ENCODE measurements at places on chromosomes 2 and 18. TPM values are rescaled to one million over a fixed set of nuclear protein-coding genes. Genes with fewer than 3 reads are reported as not detected.
A peak's percentile ranks its signal among the peaks of the same experiment; 100 is the strongest.

GRCh38 chr2:1045109-1045508 is 94.5 kb downstream of the SNTG2 start:
- H3K4me3 ChIP-seq: no peak overlapping the region
- H3K36me3 ChIP-seq: no peaks in the 10 kb centered on the region
- H3K4me1 ChIP-seq: no peaks in the 10 kb centered on the region
- DNase-seq: no peak
- H3K27me3 ChIP-seq: no peaks in the 10 kb centered on the region

- H3K36me3 ChIP-seq: no peaks in the 10 kb centered on the region
Measured at GRCh38 chr2:82795446-82795845, 1663.6 kb downstream of the SUCLG1 start.

- H3K4me1 ChIP-seq: no peaks in the 10 kb centered on the region
- H3K27ac ChIP-seq: no peak overlapping the region
- no peak overlapping the region for H3K4me3 ChIP-seq
- no peak for DNase-seq
- no peaks in the 10 kb centered on the region for H3K27me3 ChIP-seq
Measured at GRCh38 chr2:22829791-22830190, 555.2 kb upstream of the KLHL29 start.

DNA sequence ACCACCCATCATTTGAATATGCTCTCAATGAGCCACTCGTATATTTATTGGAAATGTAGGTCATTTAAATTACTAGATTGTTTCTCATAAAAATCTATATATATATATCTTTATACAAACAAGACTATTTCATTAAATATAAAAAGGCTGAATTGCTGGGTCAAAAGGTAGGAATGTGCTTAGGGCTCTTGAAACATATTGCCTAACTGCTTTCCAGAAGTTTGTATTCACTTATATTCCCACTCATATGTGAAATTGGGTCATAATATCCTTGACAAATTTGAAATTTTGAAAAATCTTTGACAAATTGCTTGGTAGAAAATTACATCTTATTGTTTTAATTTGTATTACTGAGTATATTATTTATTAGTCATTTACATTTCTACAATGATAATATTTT is 999.8 kb upstream of the CDH2 start:
- no peaks in the 10 kb centered on the region for H3K27me3 ChIP-seq
- no peak overlapping the region for H3K4me3 ChIP-seq
- DNase-seq: no peak
- H3K27ac ChIP-seq: no peak overlapping the region

DNA sequence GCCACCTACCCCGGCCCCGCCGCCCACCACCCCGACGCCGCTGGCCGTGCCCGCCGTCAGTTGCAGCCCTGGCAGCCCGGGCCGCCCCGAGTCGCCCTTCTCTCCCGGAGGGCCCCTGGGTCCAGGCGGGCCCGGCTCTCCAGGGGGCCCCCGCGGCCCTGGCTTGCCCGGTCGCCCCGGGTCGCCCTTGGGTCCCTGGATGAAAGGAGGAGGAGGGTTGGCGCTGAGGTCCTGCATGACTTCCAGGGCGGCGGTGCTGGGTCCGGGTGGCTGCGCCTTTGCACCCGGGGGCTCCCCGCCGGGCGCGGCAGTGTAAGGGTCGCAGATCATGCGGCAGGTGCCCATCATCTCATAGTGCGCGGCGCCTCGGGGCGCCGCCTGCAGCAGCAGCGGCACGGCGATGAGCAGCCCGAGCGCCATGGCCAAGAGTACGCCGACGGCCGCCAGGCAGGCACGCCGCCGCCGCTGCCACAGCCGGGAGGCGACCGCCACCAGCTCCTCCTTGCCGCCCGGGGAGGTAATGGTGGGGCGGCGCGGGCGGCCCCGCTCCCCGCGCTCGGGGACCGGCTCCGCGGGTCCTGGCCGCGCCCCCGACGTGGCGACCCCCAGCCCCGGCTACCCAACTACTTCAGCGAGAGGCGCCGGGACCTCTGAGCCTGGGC is 570 bp downstream of the C1QL2 start:
- no peak for DNase-seq
- H3K36me3 ChIP-seq: no peaks in the 10 kb centered on the region
- peaks cover 6% of the 10 kb centered on the region for H3K27me3 ChIP-seq
- H3K27ac ChIP-seq: no peak overlapping the region

DNA sequence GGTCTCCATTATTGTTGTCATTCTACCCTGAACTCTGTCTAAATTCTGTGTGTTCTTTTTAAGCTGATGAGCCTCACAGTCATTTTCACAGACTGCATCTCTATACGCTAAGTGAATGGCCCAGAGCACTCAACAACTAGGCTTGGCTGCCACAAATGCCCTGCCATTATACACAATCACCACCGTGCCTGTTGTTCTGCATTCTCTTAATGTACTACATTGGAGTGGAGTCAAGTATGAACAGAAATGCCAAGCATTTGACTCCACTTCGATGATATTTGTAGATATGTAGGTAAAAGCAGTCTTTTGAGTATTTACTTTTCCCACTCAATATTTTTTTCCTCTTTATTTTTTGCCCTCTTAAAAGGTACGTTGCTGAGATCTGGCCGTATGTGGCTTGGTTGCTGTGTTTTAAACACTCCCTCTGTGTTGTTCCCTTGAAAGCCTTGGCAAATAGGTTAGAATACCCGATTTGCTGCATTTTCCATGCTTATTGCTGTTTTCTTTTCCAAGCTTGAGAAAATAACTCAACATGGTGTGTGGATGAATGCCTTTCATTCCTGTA is 36.2 kb upstream of the TMEFF2 start:
- no peaks in the 10 kb centered on the region for H3K36me3 ChIP-seq
- no peak overlapping the region for H3K4me3 ChIP-seq
- no peaks in the 10 kb centered on the region for H3K4me1 ChIP-seq
- H3K27ac ChIP-seq: no peak overlapping the region
- H3K27me3 ChIP-seq: no peaks in the 10 kb centered on the region

DNA sequence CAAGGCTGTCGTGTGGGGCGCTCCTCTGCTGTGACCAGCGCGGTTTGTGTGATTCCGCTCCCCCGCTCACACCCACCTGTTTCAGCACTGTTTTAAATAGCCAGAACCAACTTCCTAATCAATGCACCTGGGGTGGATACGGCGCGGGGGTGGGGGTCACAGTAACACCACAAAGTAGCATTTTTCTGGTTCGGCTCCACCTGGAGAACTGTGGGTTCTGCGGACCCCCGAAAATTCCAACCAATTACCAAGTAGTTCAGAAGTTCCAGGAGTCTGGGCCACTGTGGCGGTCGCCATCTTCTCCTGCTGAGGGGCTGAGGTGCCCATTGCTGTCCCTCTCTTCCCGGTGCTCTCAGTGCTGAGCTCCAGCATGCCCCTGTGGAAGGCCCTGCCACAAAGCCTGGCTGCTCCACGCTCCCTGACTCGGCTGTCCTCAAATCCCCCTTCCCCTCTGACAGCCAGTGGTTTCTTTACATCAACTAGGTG is 79.4 kb downstream of the GFPT1 start:
- peak overlapping the region; percentile 87 for H3K27ac ChIP-seq
- DNase-seq: no peak
- H3K4me1 ChIP-seq: peaks cover 50% of the 10 kb centered on the region

Gene C1GALT1C1L
- 0.98 TPM for total RNA-seq

GRCh38 chr18:42258301-42258965 is 303.4 kb downstream of the PIK3C3 start:
- H3K27me3 ChIP-seq: no peaks in the 10 kb centered on the region
- H3K4me1 ChIP-seq: no peaks in the 10 kb centered on the region
- H3K27ac ChIP-seq: no peak overlapping the region
- H3K4me3 ChIP-seq: no peak overlapping the region

- peaks cover 34% of the 10 kb centered on the region for H3K36me3 ChIP-seq
- no peaks in the 10 kb centered on the region for H3K27me3 ChIP-seq
- H3K4me1 ChIP-seq: no peaks in the 10 kb centered on the region
Measured at GRCh38 chr2:218465987-218466633, 47.2 kb downstream of the VIL1 start.

Gene TUBA4B
- not detected for total RNA-seq

Gene SERPINB11
- total RNA-seq: not detected

Gene SAP130
- 8.9 TPM for total RNA-seq

DNA sequence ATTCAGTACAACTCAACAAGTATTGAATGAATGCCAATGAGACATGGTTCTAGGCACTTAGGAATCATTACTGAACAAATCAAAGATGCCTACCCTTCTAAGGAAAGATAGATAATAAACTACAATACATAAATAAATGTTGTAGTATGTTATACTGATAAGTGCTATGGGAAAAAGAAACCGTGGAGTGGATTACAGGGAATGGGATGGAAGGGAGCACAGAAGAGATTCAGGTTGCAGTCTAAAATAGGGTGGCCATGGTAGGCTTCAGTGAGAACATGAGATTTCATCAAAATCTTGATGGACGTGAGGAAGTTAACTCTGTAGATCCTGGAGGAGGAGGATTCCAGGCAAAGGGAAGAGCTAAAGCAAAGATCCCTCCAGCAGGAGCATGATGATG is 17.9 kb upstream of the CREB1 start:
- H3K27ac ChIP-seq: no peak overlapping the region
- H3K36me3 ChIP-seq: no peaks in the 10 kb centered on the region

- H3K27ac ChIP-seq: peak overlapping the region; percentile 44
- no peaks in the 10 kb centered on the region for H3K4me1 ChIP-seq
- peaks cover 21% of the 10 kb centered on the region for H3K36me3 ChIP-seq
- no peaks in the 10 kb centered on the region for H3K27me3 ChIP-seq
- DNase-seq: no peak
Measured at GRCh38 chr2:160289831-160290230, 89.8 kb upstream of the ITGB6 start.

Gene PJVK
- 2.4 TPM for total RNA-seq

DNA sequence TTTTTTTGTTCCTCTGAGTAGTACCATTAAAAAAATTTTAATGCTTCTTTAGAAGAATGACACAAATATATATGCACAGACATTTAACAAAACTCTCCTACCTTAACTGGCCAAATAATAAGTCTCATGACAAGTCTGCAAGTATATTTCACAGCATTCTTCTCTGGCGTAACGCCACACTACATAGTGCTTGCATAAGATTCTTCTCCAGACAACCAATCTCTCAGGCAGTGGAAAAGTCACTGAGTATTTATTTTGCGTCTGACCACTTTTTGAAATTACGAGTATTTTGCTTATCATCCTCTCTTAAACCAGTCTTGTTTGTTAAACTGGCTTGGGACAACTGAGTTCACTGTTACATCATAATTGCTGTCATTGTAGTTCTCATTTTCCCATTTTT is 749.2 kb downstream of the ADCYAP1 start:
- no peak overlapping the region for H3K27ac ChIP-seq
- no peaks in the 10 kb centered on the region for H3K27me3 ChIP-seq
- no peaks in the 10 kb centered on the region for H3K4me1 ChIP-seq

GRCh38 chr2:128307595-128307994 is 11.1 kb downstream of the HS6ST1 start:
- no peak overlapping the region for H3K4me3 ChIP-seq
- DNase-seq: no peak
- no peaks in the 10 kb centered on the region for H3K4me1 ChIP-seq
- no peaks in the 10 kb centered on the region for H3K27me3 ChIP-seq
- no peaks in the 10 kb centered on the region for H3K36me3 ChIP-seq

- no peaks in the 10 kb centered on the region for H3K27me3 ChIP-seq
- H3K4me1 ChIP-seq: no peaks in the 10 kb centered on the region
- no peak overlapping the region for H3K27ac ChIP-seq
- no peak overlapping the region for H3K4me3 ChIP-seq
Measured at GRCh38 chr2:168841445-168841844, 39.0 kb downstream of the NOSTRIN start.

All from right atrium auricular region (tissue), 2 donors.